ENCODE measurements at places on chromosomes 12 and 14.

DNA sequence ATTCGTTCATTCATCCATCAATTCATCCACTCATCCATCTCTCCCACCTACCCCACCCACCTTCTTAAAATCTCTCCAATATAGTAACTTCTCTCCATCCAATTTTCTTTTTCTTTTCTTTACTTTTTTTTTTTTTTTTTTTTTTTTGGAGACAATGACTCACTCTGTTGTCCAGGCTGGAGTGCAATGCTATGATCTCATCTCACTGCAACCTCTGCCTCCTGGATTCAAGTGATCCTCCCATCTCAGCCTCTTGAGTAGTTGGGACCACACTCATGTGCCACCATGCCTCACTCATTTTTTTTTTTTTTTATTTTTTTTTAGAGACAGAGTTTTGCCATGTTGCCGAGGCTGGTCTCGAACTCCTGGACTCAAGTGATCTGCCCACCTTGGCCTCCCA lies 118.4 kb downstream of the SUDS3 start:
- no peak for DNase-seq

DNA sequence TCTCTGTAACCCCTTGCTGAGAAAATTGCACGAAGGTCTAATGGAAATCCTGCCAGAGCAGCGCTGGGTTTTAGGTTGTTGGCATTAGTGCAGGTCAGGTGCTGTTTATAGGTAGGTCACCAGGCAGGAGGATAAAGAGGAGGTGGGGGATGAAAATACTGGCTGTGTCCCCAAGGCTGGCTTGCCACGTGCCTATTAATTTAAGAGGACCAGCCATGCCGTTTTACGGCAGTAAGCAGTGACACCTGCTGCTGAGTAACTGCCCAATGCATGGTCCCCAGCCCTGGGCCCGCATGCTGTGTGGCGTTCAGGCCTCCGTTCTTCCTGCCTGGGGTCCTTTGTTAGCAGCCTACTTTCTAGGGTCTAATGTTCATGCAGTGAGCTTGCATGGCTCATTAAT lies 67.2 kb downstream of the WDR20 start:
- no peak for DNase-seq

GRCh38 chr12:25533150-25533549 lies 19.9 kb downstream of the LMNTD1 start:
- DNase-seq: no peak

GRCh38 chr14:46404865-46405811 lies 246.4 kb downstream of the RPL10L start:
- no peak for DNase-seq

DNA sequence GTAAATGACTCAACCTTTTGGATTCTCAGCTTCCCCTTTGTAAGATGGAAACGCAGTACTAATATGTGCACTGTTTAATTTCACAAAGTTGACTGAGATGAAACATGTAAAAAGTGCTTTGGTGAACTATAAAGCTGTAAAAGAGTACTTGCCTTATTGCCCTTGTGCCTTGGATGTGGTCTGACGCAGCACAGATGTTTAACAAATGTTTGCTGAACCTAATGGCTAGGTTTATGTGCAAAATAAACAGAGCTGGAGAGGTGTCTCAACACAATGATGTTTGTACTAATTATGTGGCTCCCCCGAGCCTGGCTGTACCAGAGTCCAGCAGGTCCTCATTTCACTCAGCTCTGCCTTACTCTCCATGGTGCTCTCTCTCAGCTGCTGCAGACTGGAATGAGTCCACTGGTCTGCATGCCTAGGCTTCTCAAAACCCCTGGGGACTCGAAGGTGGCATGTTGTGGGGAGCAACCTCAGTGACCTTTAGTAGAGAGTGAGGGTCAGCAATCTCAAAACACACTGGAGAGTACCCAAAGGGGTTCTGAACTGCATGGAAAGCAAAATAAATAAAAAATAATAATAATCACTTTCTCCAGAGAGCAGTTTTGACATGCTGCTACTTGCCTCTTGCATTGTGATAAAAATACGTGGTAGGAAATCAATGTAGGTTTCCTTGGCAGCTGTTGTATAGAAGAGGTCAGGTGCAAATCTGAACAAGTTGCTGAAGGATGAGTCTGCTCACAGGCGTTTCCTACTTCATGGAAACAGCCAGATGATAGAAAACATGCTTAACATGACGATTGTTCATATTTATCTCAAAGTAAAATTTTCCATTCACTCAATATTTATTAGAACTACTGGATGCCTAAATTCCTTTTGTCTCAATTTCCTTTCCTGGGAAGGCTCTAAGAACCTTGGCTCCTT lies 8.5 kb upstream of the AMIGO2 start:
- DNase-seq: no peak

GRCh38 chr12:1273051-1273450 lies 282.0 kb downstream of the ERC1 start:
- no peak for DNase-seq

- no peak for DNase-seq
Measured at GRCh38 chr12:76764856-76765255, 941 bp downstream of the ZDHHC17 start.

- no peak for DNase-seq
Measured at GRCh38 chr14:77979666-77980351, 179.9 kb downstream of the ADCK1 start.

DNA sequence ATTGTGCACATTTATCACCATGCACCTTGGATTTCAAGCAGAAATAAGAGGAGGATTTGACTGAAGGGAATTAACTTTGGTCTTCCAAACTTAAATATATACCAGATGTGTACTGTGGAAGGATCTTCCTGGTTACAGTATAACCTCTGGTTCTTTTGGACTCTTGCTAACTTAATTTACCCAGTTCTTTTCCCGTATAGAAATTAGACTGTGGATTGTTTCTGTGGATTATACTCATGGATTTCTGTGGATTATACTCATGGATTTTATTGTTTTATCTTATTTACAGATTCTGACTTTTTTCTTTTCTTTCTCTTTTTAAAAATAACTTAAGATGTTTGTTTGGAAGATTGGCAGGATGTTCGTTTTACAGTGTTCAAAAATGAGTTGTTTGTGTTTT lies 215.3 kb downstream of the RAD51B start:
- DNase-seq: no peak

DNA sequence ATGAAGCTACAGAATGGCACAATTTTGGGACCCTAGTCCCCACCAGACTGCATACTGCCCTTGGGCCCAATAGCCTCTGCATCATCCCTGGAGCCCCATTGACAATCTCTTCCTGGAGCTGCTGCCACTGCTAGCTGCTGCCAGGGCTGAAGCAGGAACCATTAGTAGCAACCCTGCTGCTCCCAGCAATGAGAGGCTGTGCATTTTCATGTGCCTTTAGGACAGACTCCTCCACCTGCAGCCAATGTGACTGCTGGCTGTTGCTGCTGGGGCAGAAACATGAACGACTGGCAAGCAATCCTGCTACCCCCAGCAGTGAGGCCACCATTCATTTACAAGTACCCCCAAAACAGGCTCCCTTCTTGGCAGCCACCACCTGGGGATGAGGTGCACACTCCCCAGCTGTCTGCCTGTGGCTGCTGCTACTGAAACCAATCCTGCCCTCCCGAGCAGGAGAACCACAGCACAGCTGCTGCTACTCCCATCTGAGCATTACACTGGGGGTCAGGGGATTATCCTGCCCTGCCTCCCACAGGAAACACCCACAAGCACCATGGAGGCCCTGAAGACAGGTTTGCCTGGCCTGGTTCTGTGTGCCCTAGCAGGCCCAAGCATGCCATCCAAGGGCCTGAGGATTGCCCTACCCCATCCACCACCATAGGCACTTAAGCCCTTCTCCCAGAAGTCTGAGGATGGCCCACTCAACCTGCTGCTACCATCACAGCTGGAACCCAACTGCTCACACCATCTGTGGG lies 181.0 kb downstream of the MYRFL start:
- no peak for DNase-seq

DNA sequence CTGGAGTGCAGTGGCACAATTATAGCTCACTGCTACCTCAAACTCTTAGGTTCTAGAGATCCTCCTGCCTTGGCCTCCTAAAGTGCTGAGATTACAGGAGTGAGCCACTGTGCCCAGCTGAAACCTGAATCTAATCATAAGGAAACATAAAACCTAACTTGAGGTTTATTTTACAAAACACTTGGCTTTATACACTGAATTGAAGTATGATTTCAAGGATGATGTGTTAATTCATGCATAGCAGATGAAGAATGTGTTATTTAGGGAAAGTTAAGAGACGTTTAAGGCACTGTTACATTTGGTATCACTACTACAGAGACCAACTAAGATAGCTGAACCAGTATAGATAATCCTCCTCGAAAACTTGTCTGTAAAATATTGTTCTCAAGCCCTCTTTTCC lies 6.4 kb downstream of the DICER1 start:
- no peak for DNase-seq

- no peak for DNase-seq
Measured at GRCh38 chr12:75269209-75269608, 59.6 kb upstream of the KCNC2 start.

DNA sequence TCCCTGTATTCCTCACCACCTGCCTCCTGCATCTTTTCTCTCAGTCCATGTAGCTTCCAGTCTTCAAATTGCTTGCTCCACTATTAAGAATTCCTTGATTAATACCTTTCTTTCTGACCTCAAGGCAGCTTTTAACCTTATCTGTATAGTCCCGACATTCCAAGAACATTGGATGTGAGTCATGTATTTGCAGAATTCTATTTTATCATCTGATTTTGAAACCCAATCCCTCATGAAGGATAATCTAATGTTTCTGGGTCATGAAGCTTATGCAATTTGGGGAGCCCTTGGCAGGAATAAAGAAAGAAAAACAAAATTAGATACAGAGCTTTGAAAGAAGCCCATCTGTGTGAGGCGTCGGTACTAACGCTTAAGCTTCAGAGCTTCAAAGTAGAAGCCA lies 63.4 kb upstream of the CCND2 start:
- DNase-seq: no peak

DNA sequence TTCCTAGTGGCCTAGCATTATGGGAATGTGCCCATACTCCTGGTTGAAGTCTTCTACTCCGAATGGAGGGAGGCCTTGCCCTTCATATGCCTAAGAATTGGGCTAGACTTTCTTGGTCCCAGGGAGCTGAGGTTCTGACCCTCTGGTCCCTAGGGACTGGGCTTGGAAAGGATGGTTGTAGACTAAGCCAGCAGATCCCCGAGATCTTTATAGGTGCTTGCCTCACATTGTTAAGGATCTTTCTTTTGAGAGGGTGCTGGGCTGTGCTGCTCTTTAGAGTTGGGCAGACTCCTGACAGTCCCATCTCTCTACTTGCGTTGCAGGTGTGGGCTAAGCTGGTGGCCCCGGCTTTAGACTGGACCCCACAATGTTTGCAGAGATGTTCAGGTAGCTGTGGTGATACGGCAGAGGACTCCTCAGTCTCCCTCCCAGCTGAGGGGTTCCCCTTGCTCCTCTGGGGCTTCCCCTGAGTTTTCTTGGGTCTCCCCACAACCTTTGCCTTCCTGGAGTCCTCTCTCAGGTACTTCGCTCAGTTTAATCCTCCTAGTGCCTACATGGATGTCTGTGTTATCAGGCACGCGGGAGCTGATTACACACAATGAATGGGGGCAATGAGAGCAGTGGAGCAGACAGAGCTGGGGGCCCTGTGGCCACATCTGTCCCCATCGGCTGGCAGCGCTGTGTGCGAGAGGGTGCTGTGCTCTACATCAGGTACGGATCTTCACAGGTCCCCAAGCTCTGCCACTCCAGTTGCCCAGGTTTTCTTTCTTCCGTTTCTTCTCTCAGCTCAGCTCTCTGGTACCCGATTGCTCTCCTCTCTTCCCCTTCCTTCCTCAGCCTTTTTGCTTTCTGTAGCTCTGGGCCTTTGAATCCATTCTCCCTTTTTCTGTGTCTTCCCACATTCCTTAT lies 1.3 kb downstream of the MBD6 start:
- no peak for DNase-seq

GRCh38 chr12:3920351-3921150 lies 47.4 kb upstream of the PARP11 start:
- no peak for DNase-seq

- no peak for DNase-seq
Measured at GRCh38 chr14:99717682-99718013, 33.5 kb downstream of the CYP46A1 start.

DNA sequence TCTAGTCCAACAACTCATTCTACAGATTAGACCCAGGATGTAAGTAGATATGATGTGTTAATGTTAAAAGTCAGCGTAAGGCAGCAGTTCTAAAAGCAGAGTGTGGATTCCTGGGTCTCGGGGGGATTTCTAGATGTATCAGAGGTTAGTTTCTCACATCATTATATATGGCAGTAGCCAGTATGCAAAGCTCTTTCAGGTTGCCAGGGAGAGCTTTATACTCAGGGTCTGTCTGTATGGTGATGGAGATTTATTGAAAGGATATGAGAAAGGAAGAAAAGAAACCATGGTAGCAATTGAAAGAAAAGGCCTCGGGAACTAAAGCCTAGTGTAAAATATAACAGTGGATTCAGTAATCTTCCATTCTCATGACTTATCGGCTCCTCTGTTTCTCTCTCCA lies 26.2 kb upstream of the PAWR start:
- no peak for DNase-seq

- no peak for DNase-seq
Measured at GRCh38 chr14:95299271-95299670, 20.4 kb downstream of the CLMN start.

DNA sequence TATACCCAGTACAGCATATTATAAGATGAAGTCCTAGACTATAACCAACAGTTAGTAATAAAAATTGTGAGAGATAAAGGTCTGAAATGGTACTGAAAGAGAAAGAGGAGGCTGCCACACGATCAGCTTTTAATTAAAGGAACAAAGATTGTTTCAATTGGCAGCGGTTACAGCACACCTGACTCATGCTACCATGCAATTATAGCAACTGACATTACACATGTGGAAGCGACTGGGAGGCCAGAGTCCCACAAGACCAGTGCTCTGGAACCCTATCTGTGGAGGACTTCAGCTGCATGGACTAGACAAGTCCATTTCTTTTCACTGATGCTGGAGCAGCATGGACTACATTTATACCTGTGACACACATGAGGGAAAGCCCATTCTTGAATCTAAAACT lies 55.2 kb downstream of the SEL1L start:
- DNase-seq: no peak

DNA sequence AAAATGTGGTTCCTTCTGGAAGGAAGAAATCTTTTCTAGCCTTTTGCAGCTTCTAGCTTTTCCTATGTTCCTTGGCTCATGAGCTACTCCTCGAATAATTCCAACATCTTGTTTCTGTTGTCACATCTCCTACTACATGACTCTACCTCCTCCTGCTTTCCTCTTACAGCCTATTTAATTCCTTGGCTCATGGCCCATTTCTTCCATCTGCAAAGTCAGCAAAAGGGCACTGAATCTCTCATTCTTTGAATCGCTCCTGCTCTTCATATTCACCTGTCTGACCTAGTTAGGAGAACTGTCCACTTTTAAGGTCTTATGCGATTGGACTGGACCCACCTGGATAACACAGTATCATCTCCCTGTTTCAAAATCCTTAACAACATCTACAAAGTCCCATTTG lies 15.8 kb downstream of the PRKD1 start:
- DNase-seq: no peak
